NB4 (cell line): ENCODE measurements at places on chromosomes 1 and 21.
A peak's percentile ranks its signal among the peaks of the same experiment; 100 is the strongest.

- DNase-seq: no peak
These were observed 1.5 kb upstream of the ARHGEF10L start for GRCh38 chr1:17538010-17538409.

DNA sequence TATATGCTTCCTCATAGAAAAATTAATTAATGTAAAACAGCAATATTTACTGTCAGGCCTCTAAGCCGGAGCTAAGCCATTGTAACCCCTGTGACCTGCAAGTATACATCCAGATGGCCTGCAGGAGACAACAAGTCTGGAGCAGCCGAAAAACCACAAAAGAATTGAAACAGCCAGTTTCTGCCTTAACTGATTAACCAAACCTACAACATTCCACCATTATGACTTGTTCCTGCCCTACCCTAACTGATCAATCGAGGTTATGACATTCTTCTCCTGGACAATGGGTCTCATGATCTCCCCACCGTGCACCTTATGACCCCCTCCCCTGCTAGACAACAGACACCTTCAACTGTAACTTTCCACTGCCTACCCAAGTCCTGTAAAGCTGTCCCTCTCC, 205.8 kb upstream of the DUSP10 start:
- DNase-seq: no peak

DNA sequence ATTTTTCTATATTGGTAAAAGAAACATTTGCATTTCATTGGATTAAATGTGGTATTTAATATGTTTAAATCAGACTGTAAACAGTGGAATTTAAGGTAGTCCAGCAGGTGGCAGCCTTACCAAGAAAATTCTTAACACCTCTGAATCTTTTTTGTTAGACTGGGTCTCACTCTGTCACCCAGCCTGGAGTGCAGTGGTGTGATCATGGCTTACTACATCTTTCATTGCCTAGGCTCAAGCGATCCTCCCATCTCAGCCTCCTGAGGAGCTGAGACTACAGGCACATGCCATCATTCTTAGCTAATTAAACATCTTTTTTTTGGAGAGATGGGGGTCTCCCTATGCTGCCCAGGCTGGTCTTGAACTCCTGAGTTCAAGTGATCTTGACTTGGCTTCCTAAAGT, 98.8 kb downstream of the RABGAP1L start:
- peak; percentile 57 for DNase-seq

DNA sequence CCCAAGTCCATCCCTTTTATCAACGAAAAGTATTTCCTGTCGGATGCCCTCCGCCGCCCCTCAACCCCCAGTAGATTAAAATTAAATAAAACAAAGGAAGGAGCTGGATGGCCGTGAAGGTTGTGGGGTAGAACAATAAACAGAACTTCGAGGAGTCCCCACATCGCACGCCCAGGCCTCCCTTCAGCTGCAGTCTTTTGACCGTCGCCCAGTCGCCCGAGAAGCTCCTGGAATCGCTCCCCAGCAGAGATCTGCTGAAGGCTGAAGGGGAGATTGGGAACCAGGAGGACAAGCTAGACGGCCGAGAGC, 905 bp downstream of the BARHL2 start:
- DNase-seq: no peak

- DNase-seq: no peak
These were observed 19.6 kb upstream of the FAM89A start for GRCh38 chr1:231059566-231060193.

DNA sequence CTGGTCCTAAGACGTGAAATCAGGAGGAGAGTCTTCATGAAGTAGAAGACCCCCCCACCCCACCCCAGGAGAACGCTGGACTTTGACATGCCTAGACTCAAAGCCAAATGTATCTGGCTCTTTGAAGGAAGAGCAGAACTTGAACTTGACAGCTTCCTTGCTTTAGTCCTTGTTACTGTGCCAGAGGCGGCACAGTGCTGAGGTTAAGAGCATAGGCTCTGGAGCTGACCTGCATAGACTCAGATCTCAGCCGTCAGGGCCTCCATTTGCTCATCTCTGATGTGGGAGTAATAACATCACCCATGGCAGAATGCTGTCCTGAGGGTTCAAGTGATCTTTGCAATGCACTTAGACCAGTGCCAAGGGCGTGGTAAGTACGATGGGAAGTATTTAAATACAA, 39.0 kb downstream of the COL6A1 start:
- DNase-seq: no peak

- no peak for DNase-seq
These were observed 72.3 kb upstream of the COL11A1 start for GRCh38 chr1:103180660-103181059.

DNA sequence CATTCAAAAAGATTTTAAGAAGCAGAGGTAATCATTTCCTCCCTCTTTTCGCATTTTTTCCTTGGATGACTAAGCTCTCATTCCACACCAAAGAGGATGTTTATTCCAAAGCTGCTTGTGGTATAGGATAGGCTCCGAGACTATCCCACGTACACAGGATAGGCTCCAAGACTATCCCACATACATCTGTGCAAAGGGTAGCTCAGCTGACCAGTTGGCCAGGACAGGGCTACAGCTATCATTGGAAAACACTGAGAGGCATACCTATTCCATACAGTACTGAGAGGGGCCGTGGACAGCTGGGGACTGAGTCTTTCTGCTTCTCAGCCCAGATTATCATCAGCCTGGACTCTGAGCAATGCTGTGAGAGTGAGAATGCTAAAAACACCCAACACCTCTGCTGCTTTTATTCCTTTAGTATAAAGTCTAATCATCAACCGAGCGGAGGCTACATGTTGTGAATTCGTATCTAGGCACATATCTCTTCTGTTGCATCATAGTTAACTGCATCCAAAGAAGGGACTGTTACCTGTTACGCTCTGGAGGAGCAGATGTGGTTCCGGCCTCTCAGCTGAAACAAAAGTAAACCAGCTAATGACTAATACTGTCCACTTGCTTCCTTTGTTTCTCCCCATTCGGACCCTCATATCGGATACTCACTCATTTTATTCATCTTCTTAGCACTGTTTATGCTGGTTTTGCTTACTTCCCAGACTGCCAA, 141.0 kb downstream of the TNFSF18 start:
- DNase-seq: no peak

- no peak for DNase-seq
These were observed 8.1 kb upstream of the POFUT2 start for GRCh38 chr21:45295576-45296365.

GRCh38 chr1:156367383-156368156, 1.4 kb upstream of the RHBG start:
- DNase-seq: no peak

- DNase-seq: peak; percentile 82
These were observed 615 bp downstream of the CLIC4 start for GRCh38 chr1:24745711-24746413.

DNA sequence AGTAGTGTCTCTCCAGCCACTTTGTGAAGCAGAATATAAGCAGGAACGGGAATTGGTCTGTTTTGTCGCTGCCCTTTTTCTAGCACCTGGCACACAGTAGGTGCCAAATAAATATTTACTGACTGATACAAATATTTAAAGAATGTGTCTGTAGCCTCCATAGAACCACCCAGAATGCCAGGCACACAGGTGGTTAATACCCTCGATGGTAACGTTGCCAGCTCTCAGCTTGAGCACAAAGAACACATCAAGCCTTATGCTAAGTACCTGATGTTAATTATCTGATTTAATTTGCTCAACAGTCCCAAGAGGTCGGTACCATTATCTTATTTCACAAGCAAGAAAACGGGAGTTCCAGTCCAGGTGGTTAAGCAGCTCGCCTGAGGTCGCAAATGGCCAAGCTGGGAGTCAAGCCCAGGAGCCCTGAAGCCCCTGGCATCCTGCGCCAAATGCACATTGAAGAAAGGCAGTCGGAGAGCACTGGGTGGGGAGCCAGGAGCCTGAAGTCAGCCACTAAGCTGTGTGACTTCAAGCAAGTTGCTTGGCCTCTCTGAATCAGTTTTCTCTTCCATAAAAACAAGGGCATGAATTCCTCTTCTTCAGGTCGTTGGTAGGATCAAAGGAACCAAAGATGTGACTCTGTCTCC, 26.4 kb downstream of the HSPG2 start:
- DNase-seq: no peak

DNA sequence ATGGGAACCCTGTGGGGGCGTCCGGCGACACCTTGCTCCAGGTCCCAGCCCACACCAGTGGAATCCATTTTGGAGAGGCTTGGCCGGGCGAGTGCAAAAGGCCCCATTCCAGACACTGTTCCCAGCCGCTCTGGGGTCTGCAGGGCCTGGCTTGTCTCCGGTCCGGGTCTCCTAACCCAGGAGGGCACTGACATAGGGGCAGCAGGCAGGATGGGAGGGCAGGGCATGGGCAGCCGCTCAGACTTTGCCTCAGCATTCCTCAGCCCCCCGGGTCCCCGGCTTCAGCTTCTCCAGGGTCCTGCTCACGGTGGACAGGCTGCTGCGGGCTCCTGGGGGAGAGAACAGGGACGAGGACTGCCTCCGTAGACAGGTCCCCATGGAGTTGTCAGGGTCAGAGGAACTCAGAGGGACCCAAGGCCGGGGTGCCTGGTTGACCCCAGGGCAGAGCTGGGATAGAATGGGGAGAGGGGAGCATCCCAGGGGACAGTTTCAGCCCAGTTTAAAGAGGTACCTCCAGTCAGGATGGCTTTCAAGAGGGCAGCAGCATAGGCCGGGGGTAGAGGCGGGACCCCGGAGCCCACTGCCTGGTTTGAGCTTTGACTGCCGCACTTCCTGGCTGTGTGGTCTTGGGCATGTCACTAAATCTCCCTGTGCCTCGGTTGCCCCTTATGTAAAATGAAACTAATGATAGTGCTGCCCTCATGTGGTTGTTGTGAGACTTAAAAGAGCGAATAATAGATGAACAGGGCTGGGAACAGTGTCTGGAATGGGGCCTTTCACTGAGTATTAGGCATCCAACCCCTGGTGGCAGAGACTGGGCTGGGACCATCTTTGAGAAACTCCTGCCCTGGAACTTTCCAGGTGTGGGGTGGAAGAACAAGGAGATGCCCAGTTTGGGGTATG, 3.7 kb downstream of the KNCN start:
- DNase-seq: peak; percentile 57

GRCh38 chr1:235952950-235953615, 86.4 kb upstream of the LYST start:
- DNase-seq: peak; percentile 77

GRCh38 chr1:181187337-181188126, 99.0 kb downstream of the IER5 start:
- DNase-seq: no peak
